PC-3 (cell line): ENCODE measurements at places on chromosomes 11 and 22. TPM values are rescaled to one million over a fixed set of nuclear protein-coding genes. Genes with fewer than 3 reads are reported as not detected.

Gene OR52H1
- total RNA-seq: not detected in 2 replicates

Gene CADM1
- 0.12 and 1.1 TPM in 2 replicates for total RNA-seq

Gene SLC22A12
- total RNA-seq: not detected in 2 replicates

Gene GRIK4
- total RNA-seq: not detected in 2 replicates

Gene C11orf71
- total RNA-seq: 5.0 and 8.1 TPM in 2 replicates

Gene SCGB1A1
- not detected in 2 replicates for total RNA-seq

Gene TRAPPC4
- 129 and 150 TPM in 2 replicates for total RNA-seq

Gene NRIP3
- total RNA-seq: not detected in 2 replicates

Gene PGA5
- not detected in 2 replicates for total RNA-seq

Gene CDC42EP2
- total RNA-seq: 16.6 and 25.7 TPM in 2 replicates

Gene SEZ6L
- not detected in 2 replicates for total RNA-seq

Gene APBB1
- 17.5 and 24.7 TPM in 2 replicates for total RNA-seq

GRCh38 chr22:19846620-19847344 is 7.9 kb downstream of the GNB1L start:
- peaks cover 2% of the 10 kb centered on the region; the same call in 1 of the 2 replicates for H3K36me3 ChIP-seq
- H3K4me1 ChIP-seq: peaks cover 38% of the 10 kb centered on the region
- H3K4me3 ChIP-seq: no peak overlapping the region
- DNase-seq: no peak
- no peaks in the 10 kb centered on the region for H3K27me3 ChIP-seq
- H3K27ac ChIP-seq: no peak overlapping the region

GRCh38 chr22:28969401-28970168 is 86.2 kb downstream of the ZNRF3 start:
- no peaks in the 10 kb centered on the region for H3K4me1 ChIP-seq
- no peak overlapping the region for H3K27ac ChIP-seq
- H3K36me3 ChIP-seq: no peaks in the 10 kb centered on the region

DNA sequence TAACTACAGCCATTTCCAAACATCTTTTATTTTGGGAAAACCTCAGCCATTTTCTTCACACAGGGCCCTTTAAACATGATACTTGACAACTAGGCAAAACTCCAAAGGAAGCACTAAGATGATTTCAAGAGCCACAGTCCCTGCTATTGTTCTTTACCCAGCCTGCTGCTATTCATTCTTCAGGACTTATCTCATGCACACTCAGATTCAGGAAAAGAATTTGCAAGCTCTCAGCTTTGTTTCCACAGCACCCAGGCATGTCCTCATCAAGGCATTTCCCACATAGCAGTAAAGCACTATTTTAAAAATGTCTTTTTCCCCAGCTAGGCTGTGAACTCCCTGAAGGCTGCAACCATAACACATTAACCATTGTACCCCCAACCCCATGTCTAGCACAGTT is 609.3 kb upstream of the CCDC90B start:
- no peak for DNase-seq
- no peak overlapping the region for H3K4me3 ChIP-seq
- no peak overlapping the region for H3K27ac ChIP-seq
- no peaks in the 10 kb centered on the region for H3K36me3 ChIP-seq

- H3K27me3 ChIP-seq: no peaks in the 10 kb centered on the region
- no peak overlapping the region for H3K4me3 ChIP-seq
- peaks cover 16% of the 10 kb centered on the region for H3K36me3 ChIP-seq
- peaks cover 9% of the 10 kb centered on the region for H3K4me1 ChIP-seq
Measured at GRCh38 chr11:905952-906351, 4.7 kb downstream of the CHID1 start.

DNA sequence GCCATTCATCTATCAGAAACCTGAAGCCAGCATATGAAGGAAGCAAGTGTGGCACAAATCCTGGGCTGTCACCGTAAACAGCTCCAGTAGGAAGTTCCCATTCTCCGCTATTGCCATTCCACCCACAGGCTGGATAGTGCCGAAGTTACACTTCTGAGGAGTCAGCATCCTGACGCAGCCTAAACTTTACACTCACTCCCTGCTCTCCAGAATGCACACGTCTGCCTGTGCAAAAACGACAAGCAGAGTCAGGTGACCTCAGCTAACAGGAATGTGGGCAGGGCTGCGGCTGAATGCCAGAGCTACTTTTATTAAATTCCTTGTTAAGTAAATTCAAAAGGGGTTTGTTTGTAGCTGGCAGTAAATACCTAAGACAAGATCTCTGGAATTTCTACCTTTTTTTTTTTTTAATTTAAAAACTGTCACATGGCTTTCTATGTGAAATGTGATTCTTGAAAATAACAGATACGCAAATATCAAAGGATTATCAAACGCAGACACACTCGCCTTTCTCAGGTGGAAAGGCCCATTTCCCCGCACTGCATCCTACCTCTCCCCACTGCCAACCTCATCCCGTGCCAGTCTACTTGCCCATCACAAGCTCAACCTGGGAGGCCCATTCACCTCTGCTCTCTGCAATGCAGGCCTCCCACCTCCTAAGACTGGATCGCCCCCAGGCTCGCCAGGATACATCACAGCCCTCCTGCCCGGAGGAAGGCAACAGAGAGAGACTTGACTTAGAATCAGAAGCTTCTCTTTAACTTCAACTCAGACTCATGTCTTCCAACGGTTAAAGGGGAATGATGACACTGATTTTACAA is 33.5 kb downstream of the NFRKB start:
- H3K4me3 ChIP-seq: peak overlapping the region; percentile 38; the same call in 1 of the 2 replicates
- peaks cover 68% of the 10 kb centered on the region for H3K36me3 ChIP-seq
- H3K27me3 ChIP-seq: no peaks in the 10 kb centered on the region
- peaks cover 33% of the 10 kb centered on the region for H3K4me1 ChIP-seq
- peak; percentile 100 for DNase-seq

GRCh38 chr11:11022125-11022730 is 164.4 kb upstream of the ZBED5 start:
- no peaks in the 10 kb centered on the region for H3K36me3 ChIP-seq
- H3K27me3 ChIP-seq: no peaks in the 10 kb centered on the region
- no peak overlapping the region for H3K4me3 ChIP-seq
- no peak overlapping the region for H3K27ac ChIP-seq
- peak; percentile 57 for DNase-seq

DNA sequence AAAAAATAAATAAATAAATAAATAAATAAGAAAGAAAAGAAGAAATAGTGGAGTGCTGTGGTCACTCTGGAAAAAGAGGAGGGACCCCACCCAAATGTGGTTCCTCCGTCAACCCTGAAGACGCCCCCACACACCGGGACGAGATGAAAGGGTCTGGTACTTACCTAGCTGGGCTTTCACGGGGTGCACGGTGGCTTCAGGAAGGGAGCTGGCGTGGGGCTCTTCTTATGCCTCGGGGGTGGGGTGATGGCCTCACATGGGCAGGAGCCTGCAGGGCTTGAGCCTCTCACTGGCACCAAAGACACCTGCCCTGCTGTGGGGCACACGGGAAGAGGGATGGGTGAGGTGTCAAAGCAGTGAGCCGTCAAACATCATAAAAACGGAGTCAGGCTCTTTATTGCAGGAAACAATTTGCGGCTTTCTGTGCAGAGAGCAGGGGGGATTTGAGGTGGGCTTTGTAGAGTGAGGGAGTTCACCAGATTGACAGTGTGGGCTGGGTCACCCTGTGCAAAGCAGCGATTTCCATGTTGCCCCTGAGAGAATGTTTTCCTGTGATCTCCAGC is 28.0 kb upstream of the KRTAP5-6 start:
- DNase-seq: no peak
- H3K4me1 ChIP-seq: no peaks in the 10 kb centered on the region
- H3K36me3 ChIP-seq: no peaks in the 10 kb centered on the region

DNA sequence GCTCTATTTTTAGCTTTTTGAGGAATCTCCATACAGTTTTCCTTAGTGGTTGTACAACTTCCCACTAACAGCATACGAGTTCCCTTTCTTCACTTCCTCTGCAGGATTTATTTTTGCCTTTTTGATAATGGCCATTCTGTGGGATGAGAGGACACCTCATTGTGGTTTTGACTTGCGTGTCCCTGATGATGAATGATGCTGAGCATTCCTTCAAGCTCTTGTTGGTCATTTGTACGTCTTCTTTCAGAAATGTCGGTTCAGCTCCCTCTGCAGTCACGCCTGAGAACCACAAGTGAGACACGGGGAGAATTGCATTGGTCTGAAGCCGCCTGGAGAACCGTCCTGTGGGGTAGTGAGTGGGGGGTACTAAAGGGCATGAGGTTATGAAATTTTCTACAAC is 2.0 kb upstream of the KRTAP5-10 start:
- no peak overlapping the region for H3K27ac ChIP-seq
- peak; percentile 83 for DNase-seq
- no peaks in the 10 kb centered on the region for H3K27me3 ChIP-seq
- no peaks in the 10 kb centered on the region for H3K36me3 ChIP-seq
- peaks cover 21% of the 10 kb centered on the region for H3K4me1 ChIP-seq
- no peak overlapping the region for H3K4me3 ChIP-seq

GRCh38 chr22:24751518-24751917 is 23.0 kb downstream of the PIWIL3 start:
- H3K4me1 ChIP-seq: no peaks in the 10 kb centered on the region
- peaks cover 65% of the 10 kb centered on the region for H3K27me3 ChIP-seq
- H3K36me3 ChIP-seq: no peaks in the 10 kb centered on the region
- H3K4me3 ChIP-seq: no peak overlapping the region
- no peak overlapping the region for H3K27ac ChIP-seq

GRCh38 chr11:15189641-15190365 is 75.1 kb downstream of the INSC start:
- H3K4me1 ChIP-seq: no peaks in the 10 kb centered on the region
- no peaks in the 10 kb centered on the region for H3K27me3 ChIP-seq
- H3K4me3 ChIP-seq: no peak overlapping the region
- H3K36me3 ChIP-seq: no peaks in the 10 kb centered on the region

DNA sequence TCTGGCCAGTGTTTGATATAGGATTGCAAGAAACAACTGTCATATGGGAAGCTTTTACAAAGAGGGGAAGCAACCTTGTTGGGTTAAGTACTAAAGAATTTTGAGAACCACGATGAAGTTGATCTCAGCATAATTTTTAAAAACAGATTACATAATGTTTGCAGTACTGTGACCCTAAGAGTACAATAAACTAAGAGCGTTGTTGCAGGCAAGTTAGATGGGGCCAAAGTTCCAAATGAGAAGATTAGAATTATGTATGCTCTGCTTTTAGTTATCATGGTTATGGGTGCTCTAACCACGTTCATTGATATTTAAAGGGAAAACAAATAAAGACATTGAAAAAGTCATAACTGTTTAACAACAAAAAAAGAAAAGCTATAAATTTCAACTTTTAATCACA is 177.5 kb downstream of the CNTN5 start:
- no peaks in the 10 kb centered on the region for H3K36me3 ChIP-seq
- H3K27ac ChIP-seq: no peak overlapping the region
- no peak for DNase-seq
- no peaks in the 10 kb centered on the region for H3K4me1 ChIP-seq

GRCh38 chr11:77100166-77101042 is 2.2 kb upstream of the OMP start:
- DNase-seq: no peak
- no peak overlapping the region for H3K4me3 ChIP-seq
- no peak overlapping the region for H3K27ac ChIP-seq
- no peaks in the 10 kb centered on the region for H3K27me3 ChIP-seq

DNA sequence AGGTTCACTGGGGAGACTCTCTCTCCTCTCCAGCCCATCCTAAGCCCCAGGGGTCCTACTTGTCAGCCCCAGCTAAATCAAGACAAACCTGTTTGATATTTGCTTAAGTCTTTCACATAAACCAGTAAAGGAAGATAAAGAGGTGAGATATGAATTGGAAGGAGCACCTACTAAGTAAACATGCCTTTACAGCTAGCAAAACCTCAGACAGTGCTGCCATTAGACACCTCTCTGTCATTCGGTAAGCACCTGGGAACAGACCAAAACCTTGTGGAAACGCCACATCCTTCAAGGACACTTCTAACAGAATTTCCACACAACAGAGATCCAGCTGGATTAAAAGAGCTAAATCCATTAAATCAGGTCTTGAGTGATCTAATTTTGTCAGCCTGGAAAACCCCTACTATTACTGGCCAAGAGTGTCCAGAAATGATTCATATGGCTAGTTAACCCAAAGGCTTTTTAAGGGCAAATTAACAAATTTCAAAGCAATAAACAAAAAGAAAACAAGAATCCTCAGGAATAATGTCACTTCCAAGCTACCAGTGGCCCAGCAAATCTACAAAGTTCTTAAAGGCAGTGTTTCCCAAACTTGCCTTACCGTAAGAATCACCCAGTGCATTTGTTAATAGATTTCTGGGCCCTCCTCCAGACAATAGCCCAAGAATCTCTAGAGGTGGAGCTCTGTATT is 2.4 kb downstream of the VPS37C start:
- peak overlapping the region; percentile 83 for H3K27ac ChIP-seq
- H3K4me3 ChIP-seq: peak overlapping the region; percentile 55
- H3K4me1 ChIP-seq: peaks cover 45% of the 10 kb centered on the region
- DNase-seq: peak; percentile 93

DNA sequence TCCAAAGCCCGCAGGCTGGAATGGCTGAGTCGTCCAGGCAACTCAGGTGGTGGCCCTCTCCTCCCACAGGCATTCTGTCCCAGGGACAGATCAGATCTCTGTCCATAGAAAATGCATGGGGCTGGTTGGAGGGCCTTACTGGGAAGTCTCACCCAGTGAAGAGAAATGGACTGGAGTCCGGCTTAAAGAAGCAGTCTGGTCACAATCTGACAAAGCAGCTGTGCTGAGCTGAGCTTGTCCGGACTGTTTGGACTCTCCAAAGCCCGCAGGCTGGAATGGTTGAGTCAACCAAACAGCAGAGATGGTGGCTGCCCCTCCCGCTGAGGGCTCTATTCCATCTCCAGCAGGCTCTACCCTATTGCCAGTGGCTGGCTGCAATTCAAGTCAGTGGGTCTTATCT is 14.4 kb upstream of the DEPDC7 start:
- no peak overlapping the region for H3K4me3 ChIP-seq
- no peak for DNase-seq
- peaks cover 13% of the 10 kb centered on the region for H3K4me1 ChIP-seq
- no peaks in the 10 kb centered on the region for H3K36me3 ChIP-seq

GRCh38 chr22:20638507-20638870 is 131.1 kb downstream of the MED15 start:
- no peaks in the 10 kb centered on the region for H3K36me3 ChIP-seq
- no peaks in the 10 kb centered on the region for H3K27me3 ChIP-seq
- H3K4me1 ChIP-seq: no peaks in the 10 kb centered on the region
- no peak for DNase-seq

- H3K4me3 ChIP-seq: no peak overlapping the region
- H3K27me3 ChIP-seq: no peaks in the 10 kb centered on the region
- no peak overlapping the region for H3K27ac ChIP-seq
Measured at GRCh38 chr11:2975594-2975993, 16.5 kb downstream of the NAP1L4 start.

GRCh38 chr11:70618431-70619101 is 220.2 kb downstream of the CTTN start:
- no peaks in the 10 kb centered on the region for H3K36me3 ChIP-seq
- H3K4me1 ChIP-seq: no peaks in the 10 kb centered on the region
- no peak overlapping the region for H3K27ac ChIP-seq
- DNase-seq: no peak
- H3K4me3 ChIP-seq: no peak overlapping the region
- no peaks in the 10 kb centered on the region for H3K27me3 ChIP-seq

GRCh38 chr22:42343531-42344081 is 73.2 kb upstream of the TCF20 start:
- no peak overlapping the region for H3K4me3 ChIP-seq
- H3K36me3 ChIP-seq: no peaks in the 10 kb centered on the region
- DNase-seq: peak; percentile 13
- no peaks in the 10 kb centered on the region for H3K27me3 ChIP-seq
- peaks cover 3% of the 10 kb centered on the region; the same call in 1 of the 2 replicates for H3K4me1 ChIP-seq
- no peak overlapping the region for H3K27ac ChIP-seq

GRCh38 chr11:1224111-1224490 is 1.2 kb downstream of the MUC5B start:
- H3K27me3 ChIP-seq: no peaks in the 10 kb centered on the region
- peak overlapping the region; percentile 62 for H3K27ac ChIP-seq
- no peaks in the 10 kb centered on the region for H3K36me3 ChIP-seq
- peak overlapping the region; percentile 17 for H3K4me3 ChIP-seq

GRCh38 chr22:20553947-20554741 is 46.7 kb downstream of the MED15 start:
- no peaks in the 10 kb centered on the region for H3K27me3 ChIP-seq
- no peaks in the 10 kb centered on the region for H3K4me1 ChIP-seq
- no peak overlapping the region for H3K27ac ChIP-seq
